Hippocampal formation (tissue), 2 donors: ENCODE measurements at places on chromosomes 1 and 21.

GRCh38 chr1:108947871-108948525 is 15.3 kb downstream of the CLCC1 start:
- DNase-seq = no peak

GRCh38 chr1:117008656-117009055 is 7.1 kb downstream of the CD101 start:
- no peak for DNase-seq

DNA sequence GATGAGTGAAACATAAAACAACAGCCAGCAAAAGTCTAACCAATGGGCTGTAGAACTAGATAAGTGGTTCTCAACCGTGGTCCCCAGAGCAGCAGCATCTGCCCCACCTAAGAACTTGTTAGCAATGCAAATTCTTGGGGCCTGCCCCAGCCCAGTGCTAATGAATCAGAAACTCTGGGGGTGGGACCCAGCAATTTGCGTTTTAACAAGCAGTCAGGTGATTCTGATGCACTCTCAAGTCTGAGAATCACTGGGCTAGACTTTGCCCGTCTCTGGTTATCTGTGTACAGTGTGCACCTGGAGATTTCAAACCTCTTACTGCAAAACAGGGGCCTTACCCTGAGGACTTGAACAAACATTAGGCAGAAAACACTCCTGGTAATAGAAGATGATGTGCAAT is 66.5 kb downstream of the PLXNA2 start:
- DNase-seq = no peak

- DNase-seq = no peak
These were observed 365.5 kb downstream of the CAMTA1 start for GRCh38 chr1:7150724-7151280.

- no peak for DNase-seq
These were observed 10.5 kb upstream of the PGD start for GRCh38 chr1:10388387-10388715.

- DNase-seq = no peak
These were observed 6.8 kb downstream of the WRAP73 start for GRCh38 chr1:3642919-3643675.

DNA sequence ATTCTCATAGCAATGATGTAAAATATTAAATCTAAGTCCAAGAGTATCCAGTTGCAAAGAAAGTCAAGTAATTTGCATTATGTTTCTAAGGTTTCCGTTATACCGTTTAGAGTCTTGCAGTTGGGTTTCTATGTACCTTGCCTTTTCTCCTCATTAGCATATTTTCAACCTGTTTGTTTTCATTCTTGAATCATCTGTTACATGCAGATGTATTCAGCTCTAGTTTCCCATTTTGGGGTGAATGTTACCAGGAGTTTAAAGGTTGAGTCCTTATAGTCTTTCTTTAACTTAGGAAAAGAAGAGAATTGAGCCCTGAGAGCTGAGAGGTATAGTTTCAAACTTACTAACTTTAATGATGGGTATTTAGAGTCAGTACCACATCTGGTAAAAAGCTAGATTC is 139.9 kb downstream of the NFIA start:
- no peak for DNase-seq
